Eye (tissue), 1 donor: ENCODE measurements at places on chromosomes 3 and 15.

DNA sequence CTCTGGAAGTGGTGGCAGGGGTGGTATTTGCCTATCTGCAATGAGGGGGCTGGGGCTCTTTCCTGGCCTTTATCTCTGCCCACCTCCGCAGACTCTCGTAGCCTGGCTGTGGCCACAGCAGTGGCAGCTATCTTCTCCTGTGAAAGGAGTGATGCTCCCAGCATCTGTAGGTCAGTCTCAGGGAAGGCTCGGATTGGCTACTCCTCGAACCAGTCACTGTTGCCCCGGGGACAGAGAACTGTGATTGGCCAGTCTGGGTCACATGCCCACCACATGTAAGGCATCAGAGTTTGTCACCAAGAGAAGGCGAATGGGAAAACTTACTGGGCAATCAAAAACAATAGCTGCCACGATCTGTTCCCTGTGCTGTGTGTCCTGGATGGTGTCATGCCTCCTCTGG, 30.1 kb upstream of the FGD5 start:
- DNase-seq: no peak

- no peak for DNase-seq
These were observed 155.2 kb downstream of the FAM43A start for GRCh38 chr3:194840661-194841514.

DNA sequence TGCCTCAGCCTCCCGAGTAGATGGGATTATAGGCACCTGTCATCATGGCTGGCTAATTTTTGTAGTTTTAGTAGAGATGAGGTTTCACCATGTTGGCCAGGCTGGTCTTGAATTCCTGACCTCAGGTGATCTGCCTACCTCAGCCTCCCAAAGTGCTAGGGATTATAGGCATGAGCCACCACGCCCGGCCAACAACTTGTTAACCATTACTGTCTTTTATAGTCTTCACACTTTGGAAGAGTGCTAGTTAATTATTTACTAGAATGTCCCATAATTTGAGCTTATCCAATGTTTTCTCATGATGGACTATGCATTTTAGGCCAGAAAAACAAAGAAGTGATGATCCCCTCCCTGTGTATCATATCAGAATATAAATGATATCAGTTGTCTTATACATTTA, 288.6 kb upstream of the CBLB start:
- DNase-seq: no peak

GRCh38 chr3:70607469-70607868, 295.0 kb upstream of the MDFIC2 start:
- no peak for DNase-seq
